ENCODE measurements at places on chromosomes 6 and 20. TPM values are rescaled to one million over a fixed set of nuclear protein-coding genes. Genes with fewer than 3 reads are reported as not detected.

DNA sequence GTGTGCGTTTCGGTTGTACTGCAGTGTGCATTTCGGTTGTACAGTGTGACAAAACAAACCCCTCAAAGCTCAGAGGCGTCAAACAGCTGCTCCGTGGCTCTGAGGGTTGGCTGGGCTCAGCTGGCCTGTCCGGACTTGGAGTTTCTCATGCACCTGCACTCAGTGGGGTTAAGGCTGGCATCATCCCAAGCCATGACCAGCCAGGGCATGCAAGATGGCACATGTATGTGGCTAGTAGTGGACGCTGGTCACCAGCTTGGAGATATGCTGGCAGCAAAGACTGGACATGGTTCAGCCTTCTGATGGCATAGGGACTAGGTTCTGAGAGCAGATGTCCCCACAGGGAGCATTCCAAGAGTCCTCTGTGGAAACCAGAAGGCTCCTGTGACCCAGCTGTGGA, 187.2 kb downstream of the CDH4 start:
- no peak for DNase-seq

DNA sequence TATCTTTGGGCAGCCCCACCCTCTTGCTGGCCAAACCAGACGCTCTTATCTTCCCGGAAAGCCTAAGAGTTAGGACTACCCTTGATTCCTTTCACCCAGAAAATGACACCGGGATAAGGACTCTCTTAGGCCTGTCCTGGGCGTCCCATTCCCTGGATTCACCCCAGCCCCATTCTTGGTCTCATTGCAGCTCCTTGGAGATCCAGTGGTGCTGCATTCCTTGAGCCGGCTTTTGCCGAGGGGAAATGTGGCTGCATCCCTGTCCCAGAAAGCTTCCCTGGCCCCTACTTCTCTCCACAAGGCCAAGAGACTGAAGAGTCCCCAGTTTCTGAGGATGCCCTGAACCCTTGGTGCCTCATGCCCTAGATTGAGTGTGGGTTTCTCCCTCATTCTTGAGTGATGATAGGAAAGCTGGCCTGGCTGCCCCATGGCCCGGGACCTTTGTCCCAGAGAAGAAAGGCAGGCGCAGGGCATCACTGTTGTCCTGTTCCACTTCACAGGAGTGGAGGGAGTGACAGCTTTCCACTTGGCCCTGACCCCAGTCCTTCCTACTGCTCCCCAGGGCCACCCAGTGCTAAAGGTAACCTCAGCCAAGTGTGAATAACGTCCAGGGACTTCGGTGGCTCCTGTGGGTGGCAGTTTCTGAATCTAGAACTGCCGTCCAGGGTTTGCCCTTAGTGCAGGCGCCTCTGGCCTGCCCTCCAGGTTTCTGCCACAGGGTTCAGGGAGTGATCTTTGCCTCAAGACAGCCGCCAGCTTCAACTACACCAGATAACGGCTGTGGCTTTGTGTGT, 42.7 kb upstream of the MYL9 start:
- DNase-seq, result no peak

CLPSL1 gene
- not detected for total RNA-seq

DNA sequence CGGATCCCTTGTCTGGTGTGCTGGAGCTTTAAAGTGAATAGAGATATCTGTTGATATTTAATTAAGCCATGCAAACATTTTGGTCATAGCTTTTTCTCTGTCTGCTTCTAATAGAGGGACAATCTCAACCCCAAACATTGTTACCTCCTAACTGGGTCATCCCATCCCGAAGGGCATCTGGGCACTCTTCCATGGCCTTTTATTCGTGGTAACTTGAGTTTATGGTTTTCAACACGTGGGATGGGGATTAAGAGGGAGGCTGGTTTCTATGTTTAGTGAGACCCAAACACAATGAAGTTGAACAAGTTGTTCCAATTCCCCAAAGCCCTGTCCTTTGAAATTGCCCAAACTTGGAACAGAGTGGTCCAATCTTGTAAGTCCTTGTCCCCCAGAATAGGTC, 1.4 kb upstream of the ENPP5 start:
- no peak for DNase-seq

GRCh38 chr6:112865131-112865530, 518.0 kb downstream of the RFPL4B start:
- DNase-seq, result no peak

PLN gene
- total RNA-seq, result not detected

TREM2 gene
- total RNA-seq, result not detected

- DNase-seq, result no peak
These were observed 3.2 kb downstream of the SLC22A23 start for GRCh38 chr6:3453413-3454272.

MRAP2 gene
- total RNA-seq, result not detected

DNA sequence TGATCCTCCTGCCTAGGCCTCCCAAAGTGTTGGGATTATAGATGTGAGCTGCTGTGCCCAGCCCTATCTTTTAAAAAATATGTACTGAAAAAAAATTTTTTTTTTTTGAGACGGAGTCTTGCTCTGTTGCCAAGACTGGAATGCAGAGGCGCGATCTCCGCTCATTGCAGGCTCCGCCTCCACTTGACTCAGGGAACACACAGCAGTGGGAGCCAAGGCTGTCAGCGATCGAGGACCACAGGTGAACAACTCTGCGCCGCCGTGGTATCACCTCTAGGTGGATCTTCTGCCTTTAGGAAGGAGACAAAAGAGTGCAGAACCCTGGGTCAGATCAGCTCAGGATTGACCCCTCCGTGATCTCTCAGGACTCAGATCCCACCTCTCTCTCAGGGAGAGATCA, 13.7 kb downstream of the RAET1E start:
- DNase-seq, result no peak

DNA sequence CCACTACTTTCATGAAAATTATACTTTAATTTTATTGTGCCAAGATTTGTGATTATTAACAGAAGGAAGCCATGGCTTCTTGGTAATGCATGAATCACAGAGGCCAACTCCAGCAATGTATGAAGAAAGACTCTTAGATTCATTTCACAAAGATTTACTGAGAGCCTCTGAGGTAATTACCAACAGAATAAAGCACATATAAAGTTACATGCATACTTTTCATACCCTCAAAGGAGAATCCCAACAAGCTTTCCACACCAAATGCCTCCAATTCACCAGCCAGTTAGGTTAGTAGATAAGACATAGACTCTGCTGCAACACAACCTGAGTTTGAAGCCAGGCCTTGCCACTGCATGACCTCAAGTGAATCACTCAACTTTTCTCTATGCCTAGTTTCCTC, 41.9 kb downstream of the HBS1L start:
- no peak for DNase-seq

EYA4 gene
- 0.49 TPM for total RNA-seq

GRCh38 chr20:10443936-10444335, 8.8 kb downstream of the SLX4IP start:
- DNase-seq, result no peak

GRCh38 chr6:28817808-28818145, 106.0 kb downstream of the TRIM27 start:
- DNase-seq, result no peak

IDH3B gene
- total RNA-seq, result 126 TPM

DNA sequence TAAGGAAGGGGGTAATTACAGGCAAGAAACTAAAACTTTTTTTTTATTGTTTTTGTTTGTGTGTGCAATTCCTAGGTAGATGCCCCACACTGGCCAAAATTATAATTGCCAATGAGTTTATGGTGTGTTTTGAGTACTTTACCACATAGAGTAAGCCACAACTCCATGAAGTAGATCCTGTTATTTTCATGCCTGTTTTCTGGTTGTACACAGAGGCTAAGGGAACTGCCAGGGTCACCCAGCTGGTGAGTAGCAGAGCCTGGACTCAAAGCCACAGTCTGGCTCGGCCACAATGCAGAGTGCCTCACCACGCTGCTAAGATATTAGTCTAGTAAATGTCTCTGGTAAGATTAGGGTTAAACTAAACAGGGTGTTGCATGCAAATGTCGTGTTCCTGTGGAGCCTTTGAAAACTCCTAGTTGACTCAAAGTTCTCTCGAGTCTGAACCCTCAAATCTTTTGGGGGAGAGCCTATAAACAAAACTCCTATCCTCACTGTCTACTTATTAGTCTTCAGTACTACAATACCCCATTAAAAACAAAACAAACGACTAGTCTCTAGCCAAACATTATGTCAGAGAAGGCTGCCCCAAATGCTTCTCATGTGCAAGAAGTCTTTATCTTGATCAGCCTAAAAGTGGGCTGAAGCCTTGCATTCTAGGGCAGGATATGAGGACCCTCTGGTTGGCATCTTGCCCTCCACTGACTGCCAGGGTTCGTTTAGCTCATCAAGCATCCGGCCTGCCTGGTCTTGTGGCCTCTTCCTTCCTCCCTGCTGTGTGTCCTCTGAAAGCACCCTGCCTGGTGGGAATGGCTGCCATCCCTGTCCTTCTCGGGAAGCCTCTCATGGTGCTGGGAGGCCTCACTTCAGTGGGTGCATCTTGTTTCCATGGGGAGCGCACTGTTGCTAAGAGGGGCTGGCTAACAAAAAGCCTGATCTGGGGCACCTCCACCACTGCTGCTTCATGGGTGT, 4.2 kb downstream of the DUSP22 start:
- peak; percentile 55 for DNase-seq

- DNase-seq, result no peak
These were observed 29.9 kb downstream of the KCNK5 start for GRCh38 chr6:39199231-39199940.

GRCh38 chr6:12548526-12548925, 168.0 kb upstream of the PHACTR1 start:
- DNase-seq, result no peak

CFAP61 gene
- not detected for total RNA-seq

GTSF1L gene
- total RNA-seq, result 0.84 TPM

DNA sequence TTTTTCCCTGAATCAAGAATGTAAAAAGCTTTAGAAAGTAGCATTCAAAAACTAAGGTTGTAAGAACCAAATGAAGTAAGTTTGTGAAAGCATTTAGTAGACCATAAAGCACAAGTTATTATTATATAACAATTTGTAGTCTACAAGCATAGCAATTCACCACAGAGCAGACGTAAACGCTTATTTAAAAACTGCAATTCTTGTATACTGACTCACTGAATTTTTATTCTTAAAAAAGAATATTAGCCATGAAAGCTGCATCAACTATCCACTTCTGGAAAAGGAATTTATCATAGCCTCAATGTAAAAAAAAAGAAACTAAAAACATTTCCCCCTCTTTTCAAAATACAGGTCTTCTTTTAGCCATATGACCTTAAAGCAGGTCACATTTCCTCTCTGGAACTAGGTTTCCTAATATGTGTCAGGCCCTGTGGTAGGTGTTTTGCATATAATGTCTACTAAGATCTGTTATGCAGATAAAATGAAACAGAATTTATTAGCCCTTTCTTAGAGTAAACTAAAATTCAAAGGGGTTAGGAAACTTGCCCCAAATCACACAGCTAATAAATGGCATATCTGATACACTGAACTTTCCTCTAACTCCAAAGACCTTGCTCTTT, 2.1 kb downstream of the MAP3K7 start:
- no peak for DNase-seq

CPNE5 gene
- total RNA-seq, result 49.8 TPM

DNA sequence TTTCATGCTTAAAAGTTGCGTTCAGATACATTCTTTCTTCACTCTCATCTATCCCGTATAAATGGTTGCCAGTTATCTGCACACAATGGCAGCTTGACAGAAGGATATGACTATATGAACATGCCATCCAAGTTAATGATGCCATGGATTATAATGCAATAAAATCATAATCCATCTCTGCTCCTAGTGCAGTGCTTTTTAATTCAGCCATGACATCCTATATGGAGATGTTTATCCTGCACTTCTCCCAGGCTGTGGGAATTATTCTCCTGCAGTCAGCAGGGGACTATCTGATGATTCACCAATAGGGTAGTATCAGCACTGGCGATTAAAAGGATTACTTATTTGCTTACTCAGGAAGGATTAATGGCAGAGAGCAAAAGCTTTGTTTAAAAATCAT, 273.8 kb downstream of the SAMD5 start:
- no peak for DNase-seq

- no peak for DNase-seq
These were observed 37.0 kb upstream of the MPC1 start for GRCh38 chr6:166419717-166420116.

PCED1A gene
- 83.5 TPM for total RNA-seq

NRM gene
- total RNA-seq, result 22.8 TPM

DNA sequence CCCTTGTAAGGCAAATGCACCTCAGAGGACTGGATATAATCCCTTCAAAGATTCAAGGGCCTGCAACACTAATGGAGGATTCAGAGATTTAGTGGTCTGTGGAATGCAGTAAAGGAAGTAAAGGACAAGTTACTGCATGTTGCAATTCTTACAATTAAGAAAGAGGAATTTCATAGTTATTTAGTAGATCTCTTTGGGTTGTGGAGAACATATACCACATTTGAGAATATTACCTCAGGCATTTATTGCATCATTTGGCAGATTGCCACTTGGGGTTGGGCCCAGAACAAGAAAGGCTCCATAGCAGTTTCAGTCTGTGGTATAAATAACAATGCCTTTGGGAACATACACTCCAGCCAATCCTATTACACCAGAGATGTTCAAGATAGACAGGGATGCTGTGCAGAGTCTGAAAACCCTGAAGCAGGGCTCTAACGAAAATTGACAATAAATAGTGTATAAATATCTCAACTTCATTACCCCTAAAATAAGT, 20.9 kb upstream of the EPM2A start:
- no peak for DNase-seq

DNA sequence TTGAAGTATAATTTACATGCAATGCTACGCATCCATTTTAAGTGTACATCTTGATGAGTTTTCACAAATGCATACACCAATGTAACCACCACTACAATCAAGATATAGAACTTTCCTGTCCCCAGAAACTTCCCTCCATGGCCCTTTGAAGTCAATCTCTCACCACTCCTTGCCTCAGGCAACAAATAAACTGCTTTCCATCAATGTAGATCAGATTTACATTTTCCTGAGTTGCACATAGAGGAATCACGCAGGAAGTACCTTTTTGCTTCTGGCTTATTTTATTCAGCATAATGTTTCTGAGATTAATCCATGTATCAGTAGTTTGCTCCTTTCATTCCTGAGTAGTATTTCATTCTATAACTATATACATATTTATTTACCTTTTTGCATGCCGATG, 59.6 kb upstream of the NNAT start:
- DNase-seq, result no peak

NEDD9 gene
- 50.9 TPM for total RNA-seq

GRCh38 chr20:37238935-37239451, 22.6 kb downstream of the GHRH start:
- no peak for DNase-seq

DNA sequence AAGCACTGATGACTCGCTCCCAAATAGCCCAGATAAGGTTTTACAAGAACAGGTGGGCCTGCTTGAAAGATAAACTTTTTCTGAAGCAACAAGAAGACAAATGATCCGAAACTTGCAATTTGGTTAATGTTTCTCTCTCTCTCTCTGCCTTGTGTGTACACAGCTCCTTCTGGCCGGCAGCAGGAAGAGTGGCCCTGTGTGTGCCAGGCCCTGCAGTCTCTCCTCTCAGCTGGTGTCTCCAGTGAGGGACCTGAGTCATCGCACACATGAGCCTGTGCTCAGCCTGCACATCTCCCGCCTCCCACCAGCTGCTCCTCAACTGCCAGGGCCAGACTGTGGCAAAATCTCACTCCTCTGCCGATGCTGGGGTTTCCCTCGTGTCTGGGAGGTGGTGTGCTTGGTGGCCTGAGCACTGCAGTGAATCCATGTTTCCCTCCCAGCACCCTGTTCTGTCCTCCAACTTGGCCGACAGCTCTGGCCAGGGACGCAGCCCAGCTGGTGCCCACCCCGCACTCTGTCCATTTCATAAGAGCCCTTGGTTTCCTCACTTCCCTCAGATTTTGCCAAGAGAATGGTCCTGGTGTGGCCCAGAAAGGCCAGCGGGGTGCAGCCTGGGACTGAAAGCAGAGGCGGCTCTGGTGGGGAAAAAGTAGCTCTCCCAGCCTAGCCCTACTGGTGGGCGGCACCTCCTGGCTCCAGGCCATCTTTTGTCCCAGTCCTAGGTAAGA, 49.4 kb downstream of the ERMARD start:
- no peak for DNase-seq
